Dermis microvascular lymphatic vessel endothelial cell (primary cell): ENCODE measurements at places on chromosomes 2 and 18. TPM values are rescaled to one million over a fixed set of nuclear protein-coding genes. Genes with fewer than 3 reads are reported as not detected.

The POTEI gene
- 0.25 and 0.26 TPM in 2 replicates for total RNA-seq

The L3MBTL4 gene
- total RNA-seq, result 5.1 and 10.2 TPM in 2 replicates

- no peak for DNase-seq
These were observed 12.9 kb upstream of the PGAP1 start for GRCh38 chr2:196939371-196939770.

DNA sequence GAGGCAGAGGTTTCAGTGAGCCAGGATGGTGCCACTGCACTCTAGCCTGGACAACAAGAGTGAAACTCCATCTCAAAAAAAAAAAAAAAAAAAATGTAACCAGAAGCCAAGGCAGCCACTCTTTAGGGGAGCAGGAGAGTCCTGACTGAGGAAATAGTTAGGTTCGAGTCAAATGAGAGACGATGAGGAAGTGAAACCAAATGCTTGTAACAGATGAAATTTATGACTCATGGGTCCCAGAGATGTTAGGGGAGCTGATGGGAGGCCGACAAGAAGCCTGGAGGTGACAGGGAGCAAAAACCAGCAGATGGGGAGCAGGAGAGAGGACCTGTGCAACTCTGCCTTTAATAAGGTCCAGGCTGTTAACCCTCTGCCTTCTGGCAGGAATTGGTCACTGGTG lies 756.1 kb upstream of the DDX18 start:
- DNase-seq, result no peak

DNA sequence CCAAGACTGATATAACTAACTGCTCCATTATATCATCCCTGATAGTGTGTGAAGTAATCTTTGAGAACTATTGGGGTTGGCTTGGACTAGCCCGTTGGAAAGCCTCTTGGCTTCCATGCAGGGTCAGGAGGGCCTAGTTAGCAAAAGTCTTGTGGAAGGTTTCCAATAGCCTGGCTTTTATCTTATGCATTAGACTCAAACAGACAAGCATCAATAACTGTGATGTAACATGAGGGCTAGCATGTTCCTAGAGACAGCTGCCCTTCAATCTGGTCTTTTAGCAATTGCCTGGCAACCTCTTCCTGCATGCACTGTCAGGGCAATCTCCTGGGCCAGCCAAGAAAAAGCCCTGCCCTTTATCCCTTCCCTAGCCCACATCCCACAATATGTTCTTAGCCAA lies 18.2 kb downstream of the SLC8A1 start:
- no peak for DNase-seq
